GF-D8 (cell line): ENCODE measurements at places on chromosomes 6 and 20.

DNA sequence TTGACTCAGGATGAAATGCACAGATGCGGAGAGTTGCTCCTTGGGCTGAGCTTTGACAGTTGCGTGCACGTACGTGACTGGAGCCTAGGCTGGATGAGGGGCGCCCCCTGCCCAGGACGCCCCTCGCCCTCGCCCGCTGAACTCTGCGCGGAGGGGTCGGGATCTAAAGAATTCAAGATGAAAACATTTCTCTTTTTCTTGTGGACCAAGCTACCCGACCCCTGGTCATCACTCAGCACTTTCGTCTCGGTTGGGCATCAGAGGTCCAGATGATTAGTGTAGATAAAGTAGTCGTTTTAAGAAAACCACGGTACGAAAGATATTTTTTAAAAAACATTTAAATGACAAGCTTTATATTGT, 700 bp downstream of the DTD1 start:
- no peak for DNase-seq

DNA sequence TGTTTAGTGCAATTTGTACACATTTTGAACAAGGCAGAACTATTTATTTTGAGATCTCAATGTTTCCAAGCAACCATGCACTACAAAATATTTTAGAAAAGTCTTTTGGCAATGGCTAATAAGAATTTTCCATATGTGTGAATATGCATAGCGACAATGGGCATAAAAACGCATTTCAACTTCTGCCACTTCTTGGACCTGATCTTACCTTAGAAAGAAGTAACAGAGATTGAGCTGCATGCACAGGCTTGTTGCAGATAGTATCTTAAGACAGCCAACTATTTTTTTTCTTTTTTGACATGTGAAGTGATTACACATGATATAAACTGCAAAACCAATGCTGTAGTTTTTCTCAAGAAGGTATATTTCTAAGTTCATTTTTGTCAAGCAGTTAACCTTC, 210.4 kb upstream of the PHACTR1 start:
- DNase-seq = no peak

- DNase-seq = no peak
These were observed 34.1 kb upstream of the ESR1 start for GRCh38 chr6:151773382-151773781.

DNA sequence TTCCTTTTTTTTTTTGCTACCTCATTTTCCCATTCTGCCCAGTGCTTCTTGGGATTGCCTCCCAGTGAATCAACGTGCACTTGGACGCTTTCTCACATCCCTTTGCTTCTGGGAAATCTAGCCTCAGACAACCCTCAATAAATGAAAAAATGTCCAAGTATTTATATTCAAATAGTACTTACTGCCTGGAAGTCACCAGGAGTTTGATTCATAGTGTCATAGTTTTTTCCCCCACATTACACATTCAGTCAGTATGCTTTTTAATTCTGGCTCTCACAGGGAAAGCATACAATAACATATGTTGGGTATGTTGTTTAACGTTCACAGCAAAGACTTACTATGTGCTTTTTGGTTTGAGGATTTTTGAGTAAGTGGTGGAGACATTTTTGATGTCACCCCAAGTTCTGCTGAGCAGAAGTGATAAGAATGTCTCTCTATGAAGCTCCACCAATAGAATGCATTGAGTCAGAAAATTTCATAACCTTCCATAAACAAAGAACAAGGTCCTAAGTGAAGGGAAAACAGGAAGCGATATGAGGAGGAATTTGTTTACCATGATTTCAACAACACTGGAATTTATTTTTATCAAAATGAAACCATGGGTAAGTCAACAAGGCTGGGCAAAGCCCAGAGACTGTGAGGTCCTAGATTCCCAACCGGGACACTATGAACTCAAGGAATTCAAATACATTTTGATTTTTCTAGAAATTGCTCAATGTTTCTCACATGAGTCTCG, 301.2 kb upstream of the BMP2 start:
- DNase-seq = no peak

- DNase-seq = no peak
These were observed 187.8 kb upstream of the PRDM1 start for GRCh38 chr6:105898286-105898685.
